Caco-2 (cell line): ENCODE measurements at places on chromosomes 1 and 21.

GRCh38 chr1:176717066-176717750, 254.2 kb downstream of the PAPPA2 start:
- DNase-seq: no peak

DNA sequence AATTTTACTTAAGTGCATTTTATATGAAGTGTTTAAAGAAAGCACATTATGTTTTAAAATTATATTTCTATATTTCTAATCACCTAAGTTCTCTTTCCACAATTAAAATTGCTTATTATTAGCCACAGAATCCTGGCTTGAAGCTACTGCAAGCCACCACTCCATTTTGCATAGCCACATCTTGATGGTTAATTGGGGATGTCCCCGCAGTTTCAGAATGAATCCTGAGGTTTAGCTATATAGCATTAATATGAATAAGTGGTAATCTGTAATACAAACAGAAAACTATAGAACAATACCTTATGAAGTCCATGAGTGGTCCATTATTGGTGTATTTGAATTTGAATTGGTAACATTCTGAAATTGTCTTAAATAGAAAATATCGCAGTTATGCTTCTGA, 11.6 kb upstream of the GOLPH3L start:
- DNase-seq: no peak

DNA sequence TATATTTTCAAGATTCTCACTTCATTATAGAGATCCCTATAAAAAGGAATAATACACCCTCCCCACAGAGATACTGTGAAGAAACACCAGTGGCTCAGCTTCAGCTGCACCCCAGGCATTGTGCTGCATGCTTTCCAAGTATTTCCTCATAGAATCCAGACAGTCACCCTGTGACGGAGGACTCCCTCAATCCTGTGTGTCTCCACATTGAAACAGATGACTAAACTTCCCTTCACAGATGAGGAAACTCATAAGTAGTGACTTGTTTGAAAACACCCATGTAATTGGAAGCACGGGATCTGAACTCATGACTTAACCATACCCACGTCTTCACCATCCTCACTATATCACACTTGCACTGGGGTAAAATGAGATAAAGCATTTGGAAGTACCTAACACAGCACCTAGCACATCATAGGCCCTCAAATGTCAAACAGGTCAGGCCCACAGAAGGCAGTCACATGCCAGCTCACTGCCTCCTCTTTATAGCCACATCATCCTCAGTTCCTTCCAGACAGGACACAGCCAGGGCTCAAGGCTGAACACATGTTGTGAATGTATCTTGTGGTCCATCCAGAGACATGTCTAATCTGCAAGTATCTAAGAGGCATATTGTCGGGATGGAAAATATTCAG, 55.2 kb downstream of the GPR161 start:
- no peak for DNase-seq

DNA sequence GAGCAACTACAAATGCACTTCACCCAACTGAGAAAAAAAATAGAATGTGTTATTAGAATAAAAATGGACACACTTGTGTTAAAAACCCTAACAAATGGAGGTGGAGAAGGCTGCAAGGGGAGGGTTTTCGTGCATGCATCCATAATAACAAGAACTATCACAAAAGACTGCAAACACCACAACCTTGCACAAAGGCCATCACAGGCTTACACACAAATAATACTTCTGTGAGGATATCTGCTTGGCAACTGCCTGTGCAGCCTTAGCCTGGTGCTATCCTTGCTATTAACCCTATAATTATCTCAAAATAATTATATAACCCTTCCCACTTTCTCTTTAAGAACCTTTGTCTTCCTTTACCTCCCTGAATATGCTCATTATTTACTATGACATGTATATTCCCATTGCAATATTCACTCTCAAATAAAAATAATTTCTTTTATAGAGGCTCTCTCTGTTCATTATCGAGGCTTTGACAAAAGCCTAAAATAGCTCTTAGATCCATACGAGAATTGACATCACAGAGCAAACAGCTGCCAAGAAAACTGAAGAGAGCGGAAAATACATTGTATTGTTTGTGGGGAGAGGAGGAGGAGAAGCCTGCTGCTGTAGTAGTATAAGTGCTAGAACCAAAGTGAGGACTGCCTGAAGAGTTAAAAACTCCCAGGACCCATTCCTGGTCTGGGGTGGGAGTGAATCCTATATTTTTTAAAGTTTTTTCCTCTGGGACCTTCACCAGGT, 1768.7 kb downstream of the BRINP3 start:
- no peak for DNase-seq

DNA sequence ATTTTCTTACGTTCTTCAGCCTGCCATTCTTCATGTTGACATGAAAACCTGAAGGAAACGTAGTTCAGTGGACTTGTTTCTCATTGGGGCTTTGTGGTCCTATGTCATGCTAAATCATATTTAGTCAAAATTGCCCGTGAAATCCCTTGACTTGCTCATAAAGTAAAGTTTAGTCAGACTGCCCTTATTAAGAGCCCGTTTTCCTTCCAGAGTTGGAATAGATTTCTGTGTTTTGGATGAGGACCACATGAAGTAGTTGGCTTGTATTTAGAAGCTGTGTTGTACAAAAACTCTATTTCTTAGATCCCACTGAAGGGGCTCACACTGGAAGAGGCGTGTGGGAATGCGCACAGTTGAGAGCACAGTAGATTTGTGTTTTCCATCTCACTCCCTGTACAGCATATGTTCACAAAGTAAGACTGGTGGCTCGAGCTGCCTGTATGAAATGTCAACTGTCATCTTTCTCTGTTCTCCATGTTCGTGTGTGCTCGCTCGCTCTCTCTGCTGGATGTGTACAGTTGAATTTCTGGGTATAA, 42.4 kb downstream of the CAMTA1 start:
- DNase-seq: no peak

DNA sequence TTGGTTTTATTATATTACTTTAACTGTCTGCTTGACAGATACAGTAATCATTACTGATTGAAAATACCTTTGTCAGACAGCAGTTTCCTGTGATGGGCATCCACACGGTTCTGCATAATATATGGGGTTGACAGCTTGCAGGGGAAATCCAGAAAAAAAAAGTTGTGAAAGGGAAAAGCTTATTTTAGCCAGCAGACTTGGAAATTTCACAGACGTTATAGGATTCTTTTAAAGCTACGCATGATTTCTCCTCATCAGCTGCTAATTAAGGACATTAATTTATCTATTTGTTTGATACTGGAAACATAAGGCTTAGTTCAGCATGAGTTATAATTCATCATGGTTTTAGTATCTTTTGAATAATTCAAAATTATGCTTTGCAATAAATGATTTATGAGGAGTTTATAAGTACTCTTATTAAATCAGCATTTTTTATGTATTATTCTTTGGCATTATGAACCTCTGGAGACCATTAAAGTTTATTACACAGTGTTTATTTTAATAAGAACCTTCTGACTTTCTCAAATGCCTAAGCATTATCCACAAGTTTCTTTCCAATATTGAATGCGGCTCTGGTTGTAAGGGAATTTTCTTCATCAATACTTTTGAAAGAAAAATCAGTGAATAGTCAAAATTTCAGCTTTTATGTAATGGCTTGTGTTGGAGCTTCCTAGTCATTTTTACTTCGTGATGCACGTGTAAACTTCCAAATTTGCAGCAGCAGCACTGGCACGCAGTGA, 235.3 kb upstream of the KCNK2 start:
- DNase-seq: no peak

DNA sequence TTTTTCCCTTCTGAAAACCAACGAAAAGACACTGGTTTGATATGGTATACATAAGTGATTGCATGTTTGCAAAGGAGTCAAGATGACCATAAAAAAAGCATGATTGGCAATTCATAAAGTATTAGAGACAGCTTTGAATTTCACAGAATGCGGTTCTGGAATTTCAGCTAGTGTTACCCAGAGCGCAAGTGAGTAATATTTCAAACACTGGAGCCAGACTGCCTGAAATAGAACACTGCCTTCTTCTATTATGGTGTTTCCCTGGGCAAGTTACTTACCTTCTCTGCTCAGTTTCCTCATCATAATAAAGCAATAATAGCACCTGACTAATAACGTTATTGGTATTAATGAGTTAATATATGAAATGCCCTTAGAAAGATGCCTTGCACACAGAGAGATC, 54.7 kb downstream of the NEGR1 start:
- DNase-seq: no peak
